Kidney (tissue), 22 donors: ENCODE measurements at places on chromosomes 16 and 17. TPM values are rescaled to one million over a fixed set of nuclear protein-coding genes. Genes with fewer than 3 reads are reported as not detected.

Gene TMC5
- 1.0 TPM for polyA plus RNA-seq

Gene SHISA9
- 0.95 TPM for polyA plus RNA-seq

Gene PIK3R5
- 0.45 TPM for polyA plus RNA-seq

Gene GAS2L2
- polyA plus RNA-seq, result not detected

Gene TBC1D3E
- polyA plus RNA-seq, result not detected

Gene ITGAX
- polyA plus RNA-seq, result 0.37 TPM

Gene SMPD3
- 0.28 TPM for polyA plus RNA-seq

Gene SULT1A4
- polyA plus RNA-seq, result 2.5 TPM

Gene SDK2
- polyA plus RNA-seq, result 0.37 TPM

Gene ZFPM1
- 1.9 TPM for polyA plus RNA-seq

Gene CTRB1
- polyA plus RNA-seq, result not detected

Gene GAST
- polyA plus RNA-seq, result not detected

Gene SARM1
- polyA plus RNA-seq, result 10.4 TPM

Gene ANTKMT
- polyA plus RNA-seq, result 70.4 TPM

Gene TEKT5
- not detected for polyA plus RNA-seq

Gene TBC1D26
- polyA plus RNA-seq, result not detected

Gene TM4SF5
- polyA plus RNA-seq, result 31.3 TPM

Gene CETP
- 2.1 TPM for polyA plus RNA-seq

Gene RAB37
- 1.7 TPM for polyA plus RNA-seq

Gene USH1G
- polyA plus RNA-seq, result 0.17 TPM

Gene SLC22A31
- 0.47 TPM for polyA plus RNA-seq

Gene LGALS9C
- polyA plus RNA-seq, result not detected

Gene MPHOSPH6
- polyA plus RNA-seq, result 28.2 TPM

Gene VTN
- 3.5 TPM for polyA plus RNA-seq

Gene FBXL16
- polyA plus RNA-seq, result 12.0 TPM

Gene NPTX1
- polyA plus RNA-seq, result 0.39 TPM

Gene PRPF8
- polyA plus RNA-seq, result 181 TPM

Gene TLCD1
- polyA plus RNA-seq, result 30.0 TPM

Gene PSME3IP1
- 79.1 TPM for polyA plus RNA-seq

Gene GLP2R
- not detected for polyA plus RNA-seq

Gene ALOX12
- polyA plus RNA-seq, result not detected

Gene TACO1
- polyA plus RNA-seq, result 80.1 TPM

Gene SOST
- 15.1 TPM for polyA plus RNA-seq

Gene KRT13
- not detected for polyA plus RNA-seq

Gene ABAT
- polyA plus RNA-seq, result 34.0 TPM

Gene MBTD1
- polyA plus RNA-seq, result 4.8 TPM

Gene SKAP1
- polyA plus RNA-seq, result 42.6 TPM

Gene CCL17
- polyA plus RNA-seq, result not detected

Gene NPIPB9
- polyA plus RNA-seq, result 0.37 TPM
